Head of caudate nucleus (tissue), 42 donors: ENCODE measurements at places on chromosomes 3 and 15.

DNA sequence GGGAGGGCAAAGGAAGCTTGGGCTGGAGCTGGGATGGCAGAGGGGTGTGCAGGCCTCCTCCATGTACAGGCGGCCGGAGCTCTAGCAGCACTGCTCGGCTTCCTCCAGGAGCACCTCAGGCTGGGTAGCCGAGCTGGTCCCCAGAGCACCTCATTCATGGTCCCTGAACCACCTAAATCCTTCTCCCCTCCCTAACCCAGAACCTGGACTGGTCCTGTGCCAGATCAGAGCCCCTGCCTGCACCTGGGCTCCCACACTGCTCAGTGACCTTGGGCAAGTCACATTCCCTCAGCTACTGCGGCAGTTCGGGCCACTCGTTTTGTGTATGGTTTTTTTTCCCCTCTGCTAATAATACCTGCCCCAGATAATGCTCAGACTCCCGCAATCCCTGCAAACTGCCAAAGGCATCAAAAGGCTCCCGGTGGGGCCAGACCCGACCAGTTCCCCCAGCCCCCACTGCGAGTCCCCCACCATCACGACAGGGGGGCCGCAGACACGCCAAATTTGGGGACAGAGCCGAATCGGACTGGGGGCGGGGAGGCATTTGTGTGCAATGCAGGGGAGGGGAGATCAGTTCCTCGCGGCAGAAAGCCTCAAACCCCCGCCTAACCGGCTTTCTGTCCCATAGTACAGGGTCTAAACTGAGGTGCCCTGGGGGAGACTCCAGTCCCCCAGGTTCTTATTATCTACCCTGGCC is 1.3 kb downstream of the SEMA7A start:
- DNase-seq: no peak

DNA sequence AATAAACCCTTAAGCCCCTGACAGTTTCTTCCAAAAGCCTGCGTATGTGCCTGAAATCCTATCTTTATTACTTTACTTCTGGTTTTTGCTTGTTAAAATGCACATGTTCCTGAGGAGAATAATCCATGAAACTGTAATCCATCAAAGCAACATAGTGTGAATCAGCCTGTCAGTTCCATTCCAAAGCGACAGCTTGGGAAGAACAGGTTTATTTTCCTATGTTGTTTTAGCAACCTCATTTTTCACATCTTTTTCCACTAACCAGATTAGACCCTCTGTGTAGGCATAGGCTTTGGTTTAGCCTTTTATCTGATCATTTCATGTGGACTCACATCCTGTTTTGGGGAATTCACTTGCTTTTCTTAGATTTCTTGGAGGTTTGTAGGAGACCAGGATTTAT is 988.0 kb downstream of the SQOR start:
- DNase-seq: no peak

DNA sequence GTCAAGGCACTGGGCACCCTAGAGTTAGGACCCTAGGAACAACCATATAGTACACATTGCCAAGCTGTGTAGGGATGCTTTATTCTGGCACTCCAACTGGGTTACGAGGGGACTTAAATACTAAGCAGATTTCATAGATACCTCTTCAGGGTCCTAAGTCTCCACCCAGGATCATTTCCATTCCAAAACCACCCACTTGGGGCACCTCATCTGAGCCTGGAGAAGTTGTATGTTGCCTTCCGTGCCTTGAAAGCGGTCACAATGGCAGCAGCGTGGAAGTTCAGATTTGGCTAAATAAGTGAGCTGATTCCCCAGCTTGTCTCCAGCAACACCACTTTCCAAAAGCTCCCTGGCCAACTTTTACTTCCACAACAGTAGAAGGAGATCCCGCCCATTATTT is 4.6 kb downstream of the TMEM202 start:
- no peak for DNase-seq

GRCh38 chr3:100113723-100114412 is 433 bp downstream of the FILIP1L start:
- no peak for DNase-seq

DNA sequence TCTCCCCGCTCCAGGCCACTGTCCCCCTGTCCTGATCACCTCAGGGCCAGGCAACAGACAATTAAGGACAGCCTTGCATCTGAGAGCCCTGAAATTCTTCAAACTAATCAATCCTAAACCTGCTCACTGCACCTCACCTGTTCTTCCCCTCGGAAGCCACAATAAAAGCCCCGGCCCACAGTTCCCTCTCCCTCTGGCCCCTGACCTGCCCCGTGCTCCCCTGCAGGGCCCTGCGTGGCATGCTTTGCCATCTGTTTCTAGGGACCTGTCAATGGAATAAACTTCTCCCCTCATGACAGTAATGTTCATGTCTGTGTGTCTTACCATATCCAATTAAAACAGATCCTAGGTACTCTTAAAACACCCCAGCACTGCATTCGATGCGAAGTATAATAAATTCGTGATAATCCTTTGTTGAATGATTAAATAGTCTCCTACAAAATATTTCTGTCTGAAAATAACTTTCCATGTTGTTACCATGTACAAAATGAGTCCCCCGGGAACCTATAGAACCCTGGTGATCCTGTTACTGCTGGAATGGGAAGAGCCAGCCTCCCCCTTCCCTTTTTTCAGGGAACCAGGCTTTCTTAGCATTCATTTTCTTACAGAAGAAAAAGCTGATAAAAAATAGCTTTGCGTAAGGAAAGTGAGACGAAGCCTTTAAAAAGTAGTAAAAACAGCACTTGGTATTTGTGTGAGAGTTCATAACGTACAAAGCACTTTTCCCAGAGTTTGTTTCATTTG is 59.0 kb downstream of the ABTB1 start:
- DNase-seq: no peak

- DNase-seq: peak; percentile 52
Observed at GRCh38 chr15:77034695-77035489, 36.0 kb downstream of the TSPAN3 start.

GRCh38 chr3:84877092-84877491 is 81.7 kb upstream of the CADM2 start:
- no peak for DNase-seq

DNA sequence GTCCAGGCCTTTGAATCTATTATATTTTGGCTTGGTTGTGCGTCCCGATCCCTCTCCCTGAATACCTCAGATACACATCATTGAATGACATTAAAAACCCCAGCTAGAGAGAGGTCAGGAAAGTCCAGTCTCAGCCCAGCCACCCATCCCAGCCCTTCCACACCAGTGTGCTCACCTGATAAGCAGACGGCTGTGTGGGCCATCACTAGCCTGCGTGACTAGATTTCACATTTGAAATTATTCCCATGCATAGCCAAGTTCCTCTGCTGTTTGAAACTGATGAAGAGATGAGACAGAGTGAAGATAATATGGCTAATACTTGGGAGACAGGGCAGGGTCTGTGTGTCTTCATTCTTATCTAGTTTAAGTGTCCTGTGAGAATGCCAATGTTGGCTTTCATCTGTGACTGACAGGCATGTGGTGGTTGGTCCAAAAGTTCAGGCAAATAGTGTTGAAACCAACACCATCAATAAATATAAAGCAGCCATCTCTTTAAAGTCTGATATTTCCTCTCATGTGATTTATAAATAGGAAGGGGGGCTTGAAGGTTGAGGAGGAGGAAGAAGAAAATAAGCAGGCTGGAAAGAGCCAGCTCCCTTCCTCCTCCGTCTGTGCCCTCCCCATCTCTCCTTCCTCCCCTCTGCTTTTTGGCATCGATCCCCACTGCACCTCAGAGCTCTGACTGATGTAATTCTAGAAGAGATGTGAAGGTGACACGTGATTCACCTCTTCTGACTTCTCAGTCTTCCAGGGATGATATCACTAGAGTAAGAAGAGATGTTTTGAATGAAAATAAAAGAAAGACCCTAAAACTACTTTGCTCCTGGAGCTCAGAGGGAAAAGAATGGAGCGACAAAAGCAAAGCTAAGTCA is 5.1 kb downstream of the FAM43A start:
- peak; percentile 48 for DNase-seq

DNA sequence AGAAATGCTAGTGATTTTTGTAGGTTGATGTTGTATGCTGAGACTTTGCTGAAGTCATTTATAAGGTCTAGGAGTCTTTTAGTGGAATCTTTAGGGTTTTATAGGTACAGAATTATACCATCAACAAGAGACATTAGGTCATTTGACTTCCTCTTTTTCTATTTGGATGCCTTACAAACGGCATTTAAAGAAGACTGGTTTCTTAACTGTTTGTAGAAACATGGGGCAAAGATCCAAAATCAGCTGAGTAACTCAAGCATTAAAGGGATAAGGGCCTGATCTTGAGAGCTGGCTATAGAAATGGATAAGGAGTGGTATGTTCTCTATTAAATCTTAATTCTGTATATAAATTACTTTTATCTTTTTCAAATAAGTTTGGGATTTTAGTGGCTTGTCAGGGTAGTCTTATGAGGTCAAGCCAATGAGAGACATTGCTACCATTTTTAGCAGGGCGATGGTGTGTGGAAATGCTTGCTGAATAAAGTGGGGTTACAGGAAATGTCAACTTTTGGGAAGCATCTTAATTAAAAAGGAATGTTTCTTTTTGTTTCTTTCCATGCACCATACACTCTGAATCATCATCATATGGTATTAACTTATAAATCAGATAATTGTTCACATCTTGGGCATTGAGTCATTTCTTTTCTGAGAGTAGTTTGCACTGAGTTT is 197.7 kb upstream of the GBE1 start:
- DNase-seq: no peak

GRCh38 chr3:107855710-107856109 is 235.1 kb downstream of the CD47 start:
- DNase-seq: no peak

DNA sequence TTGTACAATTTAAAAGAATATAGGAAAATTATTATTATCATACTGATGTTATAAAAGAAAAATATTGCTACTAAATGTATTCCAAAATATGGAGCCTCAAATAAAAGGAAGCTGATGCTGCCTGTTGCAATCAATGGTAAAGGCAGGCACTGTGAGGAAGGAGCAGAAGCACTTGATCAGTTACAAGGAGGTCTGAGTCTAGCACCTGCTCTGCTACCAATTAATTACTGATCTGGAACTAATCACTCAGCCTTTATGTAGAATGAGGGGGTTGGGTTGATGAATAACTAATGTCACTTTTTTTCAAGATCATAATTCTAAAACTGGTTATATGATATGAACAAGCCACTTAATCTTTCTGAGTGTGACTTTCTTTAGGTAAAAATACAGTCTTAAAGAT is 5.5 kb downstream of the ADGRG7 start:
- DNase-seq: no peak

- DNase-seq: no peak
Observed at GRCh38 chr3:31452495-31453106, 80.1 kb upstream of the STT3B start.

DNA sequence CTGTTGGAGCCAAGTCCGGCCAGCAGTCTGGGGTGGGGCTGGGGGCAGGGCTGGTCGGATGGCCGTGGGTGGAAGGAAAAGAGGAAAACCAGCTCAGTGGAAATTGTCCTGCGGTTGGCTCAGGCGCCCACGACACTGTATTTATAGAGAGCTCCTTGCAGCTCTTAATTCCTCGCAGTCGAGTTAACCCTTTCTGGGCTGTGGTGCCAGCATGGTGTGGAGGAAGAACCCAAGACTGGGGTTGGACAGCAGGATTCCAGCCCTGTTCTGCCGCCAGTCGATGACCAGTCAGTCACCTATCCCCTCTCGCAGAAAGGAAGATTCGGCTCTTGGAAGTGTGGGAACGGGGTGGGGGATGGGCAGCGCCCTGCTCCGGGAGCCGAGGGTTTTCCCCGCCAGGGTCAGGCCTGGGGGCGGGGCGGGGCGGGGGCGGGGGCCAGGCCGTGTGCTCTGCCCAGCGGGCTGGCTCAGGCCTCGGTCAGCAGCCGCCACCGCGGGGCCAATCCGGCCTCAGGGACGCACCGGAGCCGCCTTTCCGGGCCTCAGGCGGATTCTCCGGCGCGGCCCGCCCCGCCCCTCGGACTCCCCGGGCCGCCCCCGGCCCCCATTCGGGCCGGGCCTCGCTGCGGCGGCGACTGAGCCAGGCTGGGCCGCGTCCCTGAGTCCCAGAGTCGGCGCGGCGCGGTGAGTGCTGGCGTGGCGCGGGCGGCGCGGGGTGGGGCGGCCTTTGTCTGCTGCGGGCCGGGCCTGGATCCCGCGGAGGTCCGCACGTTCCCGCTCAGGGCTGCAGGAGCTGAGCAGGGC is at the start of gene CD276:
TSS of gene CD276 (plus strand) at position 607 of the 804 bp plus-strand sequence. CDS start 15,257 bp downstream, outside the sequence.
- DNase-seq: peak; percentile 47

GRCh38 chr3:168040607-168041208 is 55.0 kb downstream of the GOLIM4 start:
- no peak for DNase-seq

DNA sequence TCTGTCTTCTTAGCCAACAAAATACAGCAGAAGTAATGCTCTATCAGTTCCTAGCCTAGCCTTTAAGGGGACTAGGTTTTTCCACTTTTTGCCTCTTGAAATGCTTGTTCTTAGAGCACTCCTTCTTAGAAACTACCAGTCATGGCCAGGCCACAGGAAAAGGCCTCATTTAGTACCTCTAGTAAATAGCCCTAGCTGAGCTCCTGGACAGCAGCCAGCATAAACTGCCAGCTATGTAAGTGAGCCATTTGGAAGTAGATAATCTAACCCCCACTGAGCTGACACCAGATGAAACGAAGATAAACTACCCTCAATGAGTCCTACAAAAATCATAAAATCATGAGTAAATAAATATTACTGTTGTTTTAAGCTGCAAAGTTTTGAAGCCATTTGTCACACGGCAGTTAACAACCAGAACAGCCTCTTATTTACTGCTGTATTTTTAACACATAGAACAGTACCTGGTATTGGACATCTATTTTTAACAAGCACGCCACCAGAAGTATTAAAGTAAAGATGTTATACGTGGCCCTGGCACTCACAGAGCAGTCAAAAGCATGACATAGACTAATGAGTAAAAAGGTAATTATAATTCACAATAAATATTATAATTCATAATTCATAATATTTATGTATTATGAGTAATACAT is 12.0 kb downstream of the TBC1D5 start:
- DNase-seq: no peak

GRCh38 chr3:108757404-108757982 is at the start of gene RETNLB:
RETNLB (minus strand) TSS chr3:108757410; CDS start chr3:108757185, 225 bp downstream.
- no peak for DNase-seq

DNA sequence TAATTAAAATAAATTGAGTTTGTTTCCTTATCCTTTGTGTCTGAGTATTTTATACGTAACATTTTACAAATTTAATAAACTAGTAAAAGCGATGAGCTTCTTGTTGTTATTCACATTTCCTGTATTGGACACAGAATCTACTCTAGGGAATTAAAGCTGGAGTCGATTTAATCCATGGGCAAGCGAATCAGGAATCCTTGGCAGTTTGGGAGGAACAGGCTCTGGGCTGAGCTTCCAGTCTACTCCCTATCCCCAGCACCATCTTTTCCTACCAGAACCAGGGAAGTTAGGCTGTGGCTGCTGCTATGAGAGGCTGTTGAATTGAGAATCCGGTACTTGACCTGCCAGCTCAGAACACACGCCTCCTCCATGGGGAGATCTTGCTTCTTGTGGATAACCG is 437.3 kb upstream of the TPM1 start:
- no peak for DNase-seq

- no peak for DNase-seq
Observed at GRCh38 chr3:32414522-32415202, 23.0 kb downstream of the CMTM7 start.

DNA sequence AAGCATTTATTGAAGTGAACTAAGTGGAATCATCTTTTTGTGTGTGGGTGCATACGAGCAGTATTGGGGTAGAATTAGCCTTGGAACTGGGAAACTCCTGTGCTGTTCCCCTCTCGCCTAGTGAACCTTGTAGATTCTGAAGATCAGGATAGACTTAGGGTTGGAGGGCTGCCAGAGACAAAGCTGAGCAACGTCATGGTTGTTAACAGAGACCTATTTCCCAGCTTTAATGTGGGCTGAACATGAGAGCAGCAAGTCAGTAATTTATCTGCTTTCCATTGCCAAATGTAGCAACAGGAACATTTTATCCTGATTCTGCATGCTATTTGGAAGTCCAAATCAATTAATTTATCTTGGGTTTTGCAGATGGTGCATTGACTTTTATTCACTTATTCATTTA is 246.6 kb downstream of the IL20RB start:
- no peak for DNase-seq
